ENCODE measurements at places on chromosomes 12 and 14.

DNA sequence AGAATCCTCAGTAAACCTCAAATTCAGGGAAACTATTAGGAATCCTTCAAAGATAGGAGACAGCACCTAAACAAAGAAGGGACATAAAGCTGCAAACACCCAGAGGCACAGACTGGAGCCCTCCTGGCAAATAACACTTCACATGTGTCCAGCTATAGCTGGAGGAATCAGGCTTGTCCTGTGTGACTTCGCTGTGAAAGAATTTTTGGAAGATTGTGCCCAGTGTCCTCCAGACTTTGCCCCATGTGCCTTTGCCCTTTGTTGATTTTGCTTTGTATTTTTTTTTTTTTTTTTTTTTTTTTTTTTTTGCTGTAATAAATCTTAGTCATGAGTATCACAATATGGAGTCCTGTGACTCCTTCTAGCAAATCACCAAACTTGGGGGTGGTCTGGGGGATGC is 136.8 kb downstream of the KCNH5 start:
- H3K4me1 ChIP-seq, result no peaks in the 10 kb centered on the region
- H3K36me3 ChIP-seq, result no peaks in the 10 kb centered on the region
- no peak overlapping the region for H3K27ac ChIP-seq
- H3K27me3 ChIP-seq, result no peaks in the 10 kb centered on the region
- H3K4me3 ChIP-seq, result no peak overlapping the region
- DNase-seq, result no peak

DNA sequence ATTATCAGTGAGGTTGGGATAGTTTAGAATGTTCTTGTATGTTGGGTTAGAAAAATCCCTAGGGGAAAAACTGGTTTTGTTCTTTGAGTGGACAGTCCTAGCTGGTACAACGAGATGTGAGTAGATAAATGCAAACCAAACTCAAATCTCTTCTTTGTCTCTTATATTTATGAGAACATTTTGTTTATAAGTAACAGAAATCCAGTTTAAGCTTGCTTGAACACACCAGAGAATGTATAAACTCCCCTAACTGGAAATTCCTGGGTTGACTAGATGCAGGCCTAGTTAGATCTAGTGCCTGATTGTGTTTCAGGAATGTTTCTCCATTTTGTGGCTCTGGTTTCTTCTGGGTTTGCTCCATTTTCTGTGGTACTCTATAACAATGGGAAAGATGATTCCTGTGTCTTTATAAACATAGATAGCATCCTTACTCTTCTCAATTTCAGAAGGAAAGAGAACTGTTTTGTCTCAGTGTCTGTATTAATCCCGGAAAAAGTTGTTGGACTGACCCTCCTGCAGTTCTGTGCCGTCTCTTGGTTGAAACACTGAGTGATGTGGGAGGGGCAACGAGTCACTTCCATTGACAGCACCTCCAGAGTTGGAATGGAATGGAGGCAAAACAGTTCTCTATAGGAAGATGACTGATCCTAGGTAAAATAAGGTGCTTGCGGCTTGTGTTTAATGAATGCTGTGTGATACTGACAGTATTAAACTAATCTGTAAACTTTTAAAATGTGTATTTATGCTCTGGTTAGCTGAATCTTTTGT is 244.8 kb downstream of the TMTC2 start:
- H3K27me3 ChIP-seq, result no peaks in the 10 kb centered on the region
- H3K4me1 ChIP-seq, result no peaks in the 10 kb centered on the region
- no peak overlapping the region for H3K4me3 ChIP-seq
- no peak overlapping the region for H3K27ac ChIP-seq

GRCh38 chr14:61940666-61941420 is 178.6 kb downstream of the SNAPC1 start:
- no peaks in the 10 kb centered on the region for H3K27me3 ChIP-seq
- DNase-seq, result no peak

DNA sequence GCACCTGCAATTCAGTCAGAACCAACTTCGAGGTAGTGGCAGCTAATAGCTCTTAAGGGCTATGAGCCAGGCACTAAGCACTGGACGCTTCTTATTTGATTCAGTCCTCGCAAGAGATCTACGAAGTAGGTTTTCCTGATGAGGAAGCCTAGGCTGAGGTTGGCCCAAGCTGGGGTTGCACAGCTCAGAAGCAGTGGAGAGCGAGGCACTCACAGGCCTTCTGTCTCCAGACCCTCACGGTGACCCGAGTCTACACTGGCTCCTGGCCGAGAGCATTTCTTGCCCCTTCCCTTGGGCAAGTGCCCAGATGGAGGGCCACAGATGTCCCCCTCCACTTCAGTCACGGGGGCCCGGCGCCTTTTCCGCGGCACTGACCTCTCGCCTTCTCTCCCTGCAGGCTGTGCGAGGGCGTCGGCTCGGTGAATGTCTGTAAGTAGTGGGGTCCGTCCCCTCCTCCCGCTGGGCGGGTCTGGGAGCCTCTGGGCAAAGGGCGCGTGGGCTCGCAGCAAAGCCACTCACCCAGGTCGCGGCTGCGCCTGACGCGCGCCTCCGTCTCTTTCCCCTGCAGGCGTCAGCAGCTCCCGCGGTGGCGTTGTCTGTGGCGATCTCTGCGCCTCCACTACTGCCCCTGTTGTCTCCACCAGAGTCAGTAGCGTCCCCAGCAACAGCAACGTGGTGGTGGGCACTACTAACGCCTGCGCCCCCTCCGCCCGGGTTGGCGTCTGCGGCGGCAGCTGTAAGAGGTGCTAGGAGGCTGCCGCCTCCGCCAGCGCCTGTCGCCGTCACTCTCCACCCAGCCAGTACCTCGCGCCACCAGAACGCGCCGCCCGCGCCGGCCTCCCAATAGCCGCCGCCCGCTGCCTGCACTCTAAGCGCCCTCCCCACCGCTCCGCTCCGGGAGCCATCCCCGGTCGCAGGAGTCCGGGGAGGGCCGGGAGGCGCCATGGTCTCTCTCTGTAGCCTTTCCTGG is 13.1 kb downstream of the KRT83 start:
- peaks cover 75% of the 10 kb centered on the region for H3K27me3 ChIP-seq
- H3K4me1 ChIP-seq, result peaks cover 10% of the 10 kb centered on the region
- peak; percentile 92 for DNase-seq
- H3K4me3 ChIP-seq, result peak overlapping the region; percentile 45

DNA sequence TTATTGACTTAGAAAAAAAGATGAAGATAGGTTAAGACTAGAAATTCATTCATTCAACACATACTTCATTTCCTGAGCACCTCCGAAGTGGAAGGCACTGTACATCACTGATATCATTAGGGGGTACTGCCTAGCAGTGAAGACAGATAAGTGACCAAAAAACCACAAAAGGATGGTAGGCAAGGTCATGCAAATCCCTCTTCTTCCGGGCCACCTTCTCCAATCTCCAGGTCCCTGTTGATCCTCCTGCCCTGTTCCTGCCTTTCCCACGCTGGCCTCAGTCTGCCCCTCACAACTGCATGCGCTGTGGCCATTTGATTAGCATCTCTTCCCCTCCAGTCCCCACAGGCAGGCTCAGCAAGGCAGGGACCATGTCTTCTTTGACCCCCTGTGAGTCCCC is 60.8 kb downstream of the SETD3 start:
- H3K4me3 ChIP-seq, result no peak overlapping the region
- no peak overlapping the region for H3K27ac ChIP-seq
- no peaks in the 10 kb centered on the region for H3K27me3 ChIP-seq
- no peaks in the 10 kb centered on the region for H3K36me3 ChIP-seq

All from stomach (tissue), 19 donors.